Ureter (tissue), 1 donor: ENCODE measurements at places on chromosomes 3 and 15. TPM values are rescaled to one million over a fixed set of nuclear protein-coding genes. Genes with fewer than 3 reads are reported as not detected.

ZIC1 gene
- not detected for total RNA-seq

ITGA11 gene
- total RNA-seq: 22.8 TPM

ALPK3 gene
- total RNA-seq: 9.7 TPM

SLC35G2 gene
- total RNA-seq: 4.0 TPM

DNA sequence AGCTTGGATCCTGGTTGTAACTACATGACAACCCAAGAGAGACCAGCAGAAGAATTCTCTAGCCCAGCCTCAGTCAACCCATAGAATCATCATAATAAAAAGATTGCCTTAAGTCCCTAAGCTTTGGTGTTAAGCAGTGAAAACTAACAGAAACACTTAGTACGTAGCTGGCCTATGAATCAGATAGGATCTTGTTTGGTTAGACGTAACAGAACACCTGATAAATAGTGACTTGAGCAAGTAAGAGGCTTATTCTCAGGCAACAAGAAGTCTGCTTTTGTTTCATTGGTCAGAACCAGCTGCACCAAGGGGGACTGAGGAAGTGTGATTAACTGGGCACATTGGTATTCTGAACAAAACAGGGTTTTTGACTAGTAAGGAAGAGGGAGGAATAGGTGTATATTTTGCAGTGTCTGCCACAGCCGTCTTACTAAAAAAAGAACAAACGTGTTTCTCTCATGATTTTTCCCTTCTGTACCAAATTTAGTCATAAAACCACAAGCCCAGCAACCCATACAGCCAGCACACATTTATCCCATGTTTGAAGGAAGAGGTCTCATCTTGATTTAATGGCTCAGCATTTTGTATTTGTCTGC is 53.3 kb upstream of the GLCE start:
- no peak for DNase-seq

DNA sequence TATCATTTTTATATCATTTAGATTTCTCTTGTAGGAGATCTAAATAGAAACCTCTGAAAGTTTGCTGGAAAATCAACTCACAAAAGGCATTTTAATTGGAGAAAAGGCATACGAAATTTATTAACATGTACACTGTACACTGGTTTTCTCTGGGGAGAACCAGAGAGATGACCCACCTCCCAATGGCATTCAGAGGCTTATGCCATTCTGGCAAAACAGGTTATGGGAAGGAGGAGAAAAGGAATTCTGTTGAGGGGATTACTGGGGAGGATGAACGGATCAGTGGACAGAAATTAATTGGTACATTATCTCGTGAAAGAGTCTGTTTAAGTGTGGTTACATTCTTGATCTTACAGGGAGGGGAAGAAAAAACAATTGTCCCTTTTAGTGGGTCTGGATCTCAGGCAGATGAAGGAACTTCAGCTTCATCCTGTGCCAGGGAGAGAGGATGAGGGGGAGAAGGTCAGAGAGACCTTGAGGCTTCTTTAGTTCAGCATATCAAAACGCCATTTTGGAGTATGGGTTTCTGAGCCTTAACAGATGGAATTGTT is 16.5 kb downstream of the RAB11A start:
- no peak for DNase-seq

DNA sequence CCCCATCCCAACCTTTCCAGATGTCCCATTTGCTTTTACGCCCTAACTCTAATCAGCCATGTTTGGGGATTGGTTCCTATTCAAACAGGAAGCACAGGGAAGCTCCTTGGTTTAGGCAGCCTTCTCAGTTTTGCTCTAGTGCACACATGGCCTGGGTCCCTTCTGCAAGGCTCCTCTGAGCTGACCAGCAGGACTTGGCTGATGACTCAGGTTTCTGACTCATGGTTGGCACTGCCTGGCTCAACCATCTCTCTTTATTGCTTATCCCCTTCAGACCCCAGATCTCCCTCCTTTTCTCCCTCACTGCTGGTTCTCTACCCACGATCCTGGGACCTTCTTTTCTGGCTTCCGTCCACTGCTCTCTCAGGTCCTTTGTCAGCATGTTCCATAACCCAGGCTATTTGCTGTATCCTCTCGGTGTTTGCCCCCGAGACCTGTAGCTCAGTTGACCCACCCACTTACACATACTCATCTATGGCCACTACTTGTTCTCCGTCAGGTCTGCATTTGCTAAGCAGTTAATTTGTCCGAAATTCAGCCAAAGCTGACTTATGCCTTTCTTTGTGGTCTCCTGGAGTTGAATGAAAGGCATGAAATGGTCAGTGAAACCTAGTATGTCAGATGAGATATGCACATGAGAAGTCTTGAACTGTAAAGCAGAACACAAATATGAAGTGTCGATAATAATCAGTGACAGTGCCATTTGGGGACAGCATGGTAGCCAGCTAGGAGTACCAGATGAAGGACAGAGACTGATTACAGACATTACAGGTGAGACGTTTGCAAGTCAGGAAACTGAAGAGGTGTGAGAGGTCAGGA is 323.5 kb upstream of the ROPN1 start:
- DNase-seq: no peak
